ENCODE measurements at places on chromosomes 7 and 10.

- peak; percentile 13 for DNase-seq
These were observed 49.0 kb downstream of the PIP4K2A start for GRCh38 chr10:22665329-22665728.

DNA sequence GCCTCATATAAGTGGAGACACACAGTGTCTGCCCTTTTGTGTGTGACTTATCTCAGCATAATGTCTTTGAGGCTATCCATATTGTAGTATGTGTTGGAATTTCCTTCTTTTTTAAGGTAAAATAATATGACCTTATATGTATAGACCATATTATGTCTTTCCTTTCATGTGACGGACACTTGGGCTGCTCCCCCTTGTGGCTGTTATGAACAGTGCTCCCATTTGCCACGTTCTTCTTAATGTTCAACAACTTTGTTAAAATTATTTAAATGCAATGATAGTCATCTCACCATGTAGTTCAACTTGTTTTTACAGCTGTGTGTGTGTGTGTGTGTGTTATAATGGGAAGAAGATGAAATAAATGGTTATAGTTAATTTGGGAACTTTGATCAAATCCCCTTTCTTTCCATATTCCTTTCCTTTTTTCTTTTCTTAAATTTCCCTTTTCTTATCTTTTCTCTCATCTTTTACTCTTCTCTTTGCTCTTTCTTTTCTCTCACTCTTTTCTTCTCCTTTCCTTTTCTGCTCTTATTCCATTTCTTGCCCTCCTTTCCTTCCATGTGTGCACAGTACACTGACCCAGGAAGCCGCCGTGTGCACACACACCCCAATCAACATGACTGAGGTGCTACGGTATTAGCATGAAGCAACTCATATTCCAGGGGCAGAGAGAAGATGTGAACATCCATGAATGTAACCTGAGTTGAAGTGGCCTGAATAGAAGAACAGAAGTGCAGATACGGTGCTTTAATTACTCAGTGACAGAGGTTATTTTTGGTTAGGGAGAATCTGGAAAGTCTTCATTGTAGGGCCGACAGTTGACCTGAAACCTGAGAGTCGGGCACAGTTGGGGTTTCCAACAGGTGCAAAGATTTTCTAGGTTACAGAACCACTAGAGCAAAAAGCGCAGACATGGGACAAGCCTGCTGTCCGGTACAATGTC, 596.6 kb downstream of the SDK1 start:
- peak; percentile 36 for DNase-seq

GRCh38 chr10:49187044-49187484, 1.1 kb downstream of the TMEM273 start:
- no peak for DNase-seq

DNA sequence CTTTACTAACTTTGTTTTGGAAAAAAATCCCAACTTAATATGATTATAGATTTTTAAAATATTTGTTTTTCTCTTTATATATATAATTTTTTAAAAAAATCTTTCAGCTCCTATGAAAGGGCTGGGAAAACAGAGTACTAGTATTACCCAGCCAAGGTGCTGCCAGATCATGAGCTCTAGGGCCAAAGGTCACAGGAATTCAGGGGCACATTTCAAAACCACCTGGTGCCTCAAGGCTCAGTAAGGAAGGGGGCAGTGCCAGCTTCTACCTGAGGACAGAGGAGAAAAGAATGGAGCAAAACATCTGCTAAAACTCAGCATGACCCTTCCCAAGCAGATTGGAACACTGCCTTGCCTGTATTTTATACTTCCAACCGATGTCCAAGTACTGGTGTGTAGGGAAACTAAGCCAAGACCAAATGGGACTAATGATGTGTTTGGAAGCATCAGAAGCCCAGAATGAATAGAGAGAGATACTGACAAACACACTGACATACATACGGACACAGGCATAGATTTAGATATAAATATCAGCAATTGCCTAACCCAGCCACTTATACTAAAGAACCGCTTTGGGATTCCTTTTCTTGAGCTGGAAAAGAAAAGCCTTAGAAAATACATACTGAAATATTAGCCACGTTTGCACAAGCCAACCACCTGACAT, 667.3 kb downstream of the PARD3 start:
- no peak for DNase-seq

All from SK-N-DZ (cell line).